ENCODE measurements at places on chromosomes 3 and 15. TPM values are rescaled to one million over a fixed set of nuclear protein-coding genes. Genes with fewer than 3 reads are reported as not detected.

CCDC39 gene
- not detected for total RNA-seq

GADL1 gene
- total RNA-seq: 0.08 TPM

IL5RA gene
- not detected for total RNA-seq

NEK11 gene
- 5.4 TPM for total RNA-seq

SPATA12 gene
- under 0.01 TPM for total RNA-seq

C2CD4A gene
- not detected for total RNA-seq

GOLGA6L10 gene
- total RNA-seq: 0.35 TPM

CNTN4 gene
- total RNA-seq: 0.12 TPM

IQCH gene
- 1.3 TPM for total RNA-seq

SUCNR1 gene
- total RNA-seq: 2.2 TPM

ROPN1 gene
- total RNA-seq: not detected

All from smooth muscle cell of the coronary artery (primary cell).